Activated CD4-positive, alpha-beta memory T cell treated with anti-CD3 and anti-CD28 coated beads for 36 hours (primary cell): ENCODE measurements at places on chromosomes 2 and 18. TPM values are rescaled to one million over a fixed set of nuclear protein-coding genes. Genes with fewer than 3 reads are reported as not detected.

DNA sequence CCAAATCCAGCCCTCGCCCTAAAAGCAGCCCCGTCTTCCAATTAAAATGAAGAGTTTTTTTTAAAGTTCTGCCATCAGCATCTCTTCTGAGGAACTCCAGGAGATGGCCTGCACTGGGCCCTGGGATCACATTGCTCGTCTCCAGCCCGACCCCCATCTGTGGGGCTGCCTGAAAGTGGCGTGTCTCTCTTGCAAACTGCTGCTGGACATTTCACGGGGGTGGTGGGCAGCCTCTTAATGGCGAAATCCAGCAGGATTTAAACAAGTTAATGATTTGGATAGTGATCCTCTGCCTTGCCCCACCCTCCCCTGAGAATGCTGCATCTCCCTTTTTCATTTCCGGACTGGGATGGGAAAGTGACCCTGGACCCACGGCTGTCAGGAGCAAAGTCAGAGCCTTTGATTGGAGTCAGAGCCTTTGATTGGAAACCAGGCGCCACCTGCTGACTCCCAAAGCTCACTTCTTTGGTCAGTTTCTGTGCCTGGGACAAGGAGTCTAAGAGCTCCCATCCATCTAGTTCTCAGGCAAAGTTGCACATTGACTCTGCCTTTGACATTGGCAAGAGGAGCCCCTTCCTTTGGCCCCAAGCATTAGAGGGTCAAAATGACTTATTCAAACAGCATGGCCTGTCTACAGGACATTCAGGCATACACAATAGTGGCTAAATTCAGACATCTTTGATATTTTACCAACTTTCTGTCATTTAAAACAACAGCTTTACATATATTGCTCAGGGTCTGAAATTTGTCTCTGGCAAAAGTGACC lies 155.2 kb downstream of the SH3BP4 start:
- DNase-seq: peak; percentile 30
- no peak overlapping the region for H3K27ac ChIP-seq
- H3K4me1 ChIP-seq: no peaks in the 10 kb centered on the region

- H3K36me3 ChIP-seq: peaks cover 3% of the 10 kb centered on the region
- peak overlapping the region; percentile 58 for H3K4me3 ChIP-seq
- peaks cover 69% of the 10 kb centered on the region for H3K4me1 ChIP-seq
Measured at GRCh38 chr2:157479081-157480027, 35.5 kb upstream of the CYTIP start.

- H3K4me3 ChIP-seq: no peak overlapping the region
- no peak for DNase-seq
- H3K27ac ChIP-seq: no peak overlapping the region
- H3K27me3 ChIP-seq: no peaks in the 10 kb centered on the region
- peaks cover 4% of the 10 kb centered on the region for H3K4me1 ChIP-seq
Measured at GRCh38 chr2:45483997-45484396, 127.1 kb downstream of the SRBD1 start.

GRCh38 chr2:173079973-173080860 lies 4.6 kb downstream of the MAP3K20 start:
- H3K27ac ChIP-seq: no peak overlapping the region
- peaks cover 9% of the 10 kb centered on the region for H3K4me1 ChIP-seq
- no peak overlapping the region for H3K4me3 ChIP-seq
- no peak for DNase-seq

MGAT4A gene
- 76.7 TPM for total RNA-seq

UGT1A10 gene
- total RNA-seq: not detected

FAM161A gene
- 7.0 TPM for total RNA-seq

CRYGC gene
- total RNA-seq: not detected

UCN gene
- 1.8 TPM for total RNA-seq

UGT1A7 gene
- not detected for total RNA-seq

PLGLB1 gene
- 0.48 TPM for total RNA-seq

SULT1C3 gene
- total RNA-seq: not detected
